Hepatic stellate cell (primary cell): ENCODE measurements at places on chromosomes 7 and 10.
A peak's percentile ranks its signal among the peaks of the same experiment; 100 is the strongest.

- DNase-seq, result no peak
Observed at GRCh38 chr7:158060216-158060615, 527.4 kb downstream of the PTPRN2 start.

GRCh38 chr10:24481241-24481640 lies 242.4 kb downstream of the ARHGAP21 start:
- no peak for DNase-seq

DNA sequence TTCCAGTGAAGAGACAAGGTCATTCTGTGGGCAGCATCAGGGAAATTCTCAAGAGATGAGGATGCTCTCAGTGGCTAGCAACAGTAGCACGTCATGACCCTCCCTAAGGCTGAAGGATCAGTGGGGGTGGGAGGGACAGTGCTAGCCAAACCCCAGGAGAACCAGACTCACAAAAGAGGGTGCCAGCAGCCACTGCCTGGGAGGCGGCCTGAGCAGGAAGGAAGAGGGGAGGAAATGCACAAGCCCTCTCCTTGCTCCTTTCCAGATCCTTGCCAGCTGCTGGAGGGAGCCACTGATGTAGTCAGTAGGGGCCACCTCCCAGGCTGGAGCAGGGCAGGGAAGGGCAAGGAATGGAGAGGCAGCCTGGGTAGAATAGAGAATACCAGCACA lies 302.7 kb downstream of the RPS24 start:
- DNase-seq, result peak; percentile 92

DNA sequence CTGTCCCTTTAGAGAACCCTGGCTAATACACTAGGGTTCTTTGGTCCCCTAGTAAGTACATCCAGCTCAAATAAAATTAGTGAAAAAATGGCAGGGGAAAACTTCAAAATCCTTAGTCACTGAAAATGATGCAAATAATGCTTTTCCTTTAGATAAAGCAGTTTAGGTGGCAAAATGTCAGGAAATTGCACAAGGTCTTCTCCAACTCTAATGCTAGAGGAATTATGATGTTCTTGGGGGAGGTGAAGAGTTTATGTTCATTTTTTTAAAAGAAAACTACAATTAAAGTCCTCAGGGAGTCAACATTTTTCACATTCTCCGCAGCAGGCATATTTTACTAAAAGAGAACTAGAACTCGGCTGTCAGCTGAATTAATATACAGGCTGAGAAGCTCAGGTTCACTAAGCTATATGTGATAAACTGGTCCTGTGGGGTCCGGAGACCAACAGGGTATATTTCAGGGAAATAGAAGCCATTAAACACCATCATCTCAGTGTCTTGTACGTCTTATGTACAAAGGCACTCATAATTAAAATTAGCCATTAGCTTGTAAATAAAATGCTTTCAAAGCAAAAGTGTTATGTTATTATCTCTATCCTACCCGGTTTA lies 1164.7 kb upstream of the AUTS2 start:
- DNase-seq, result no peak

GRCh38 chr7:141563956-141564623 lies 12.9 kb downstream of the AGK start:
- no peak for DNase-seq

DNA sequence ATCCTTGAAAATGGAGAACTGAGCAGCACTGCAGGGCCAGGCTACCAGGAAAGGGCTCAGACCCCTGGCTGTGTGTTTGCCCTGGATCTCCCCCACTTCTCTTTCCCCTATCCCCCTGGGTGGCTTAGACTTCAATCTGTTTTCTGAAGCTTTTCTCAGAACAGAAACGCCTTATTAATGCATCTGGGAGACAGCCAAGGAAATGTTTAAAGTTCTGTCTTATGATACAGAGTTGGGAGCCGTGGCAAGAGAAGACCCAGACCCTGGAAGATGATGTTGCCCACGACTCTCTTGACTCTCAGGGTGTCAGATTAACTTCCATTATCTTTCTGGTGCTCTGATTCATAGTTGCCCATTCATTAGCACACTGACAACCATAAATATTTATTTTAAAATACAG lies 107.1 kb downstream of the EBLN1 start:
- no peak for DNase-seq
